ENCODE measurements at places on chromosomes 2 and 18.

GRCh38 chr2:102062802-102063201, 71.0 kb downstream of the IL1R2 start:
- DNase-seq = no peak

DNA sequence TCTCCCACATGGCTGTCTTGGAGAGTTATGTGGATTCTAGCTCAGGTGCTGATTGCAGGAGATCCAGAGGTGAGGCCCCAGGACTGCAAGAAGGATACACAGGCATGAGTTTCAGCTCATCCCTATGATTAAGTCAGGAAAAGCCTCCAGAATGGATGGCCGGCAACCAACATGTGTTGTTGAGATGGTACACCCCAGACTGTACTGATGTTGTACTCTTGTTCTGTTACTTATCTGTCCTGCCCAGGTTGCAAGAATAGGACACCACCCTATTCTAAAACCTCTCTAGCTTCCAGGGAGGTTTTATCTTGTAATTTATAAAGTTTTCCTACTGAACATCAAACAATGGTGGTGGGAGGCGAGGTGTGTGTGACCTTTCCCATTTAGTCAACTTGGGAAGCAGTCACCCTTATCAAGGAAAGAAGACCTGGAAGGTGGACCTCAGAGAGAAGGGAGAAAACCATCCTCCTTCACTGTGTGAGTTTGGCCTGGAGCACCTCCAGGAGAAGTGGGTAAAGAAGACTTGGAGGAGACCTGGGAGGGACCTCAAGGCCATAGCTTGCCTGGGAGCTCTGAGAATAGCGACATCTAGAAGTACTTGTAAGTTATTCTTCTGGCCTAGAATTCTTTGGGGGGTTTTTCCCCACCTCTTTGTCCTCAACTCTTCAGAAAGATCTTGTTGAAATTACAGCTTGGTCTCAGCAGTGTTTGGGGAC, 8.6 kb downstream of the FAM124B start:
- no peak for DNase-seq

- no peak for DNase-seq
Measured at GRCh38 chr2:119416299-119416923, 15.2 kb upstream of the TMEM37 start.

GRCh38 chr18:48896875-48897511, 53.8 kb downstream of the SMAD7 start:
- DNase-seq = peak; percentile 37

GRCh38 chr2:80030135-80030534, 274.4 kb downstream of the LRRTM1 start:
- no peak for DNase-seq

- DNase-seq = peak; percentile 91
Measured at GRCh38 chr2:218367415-218368149, 10.9 kb downstream of the CATIP start.

DNA sequence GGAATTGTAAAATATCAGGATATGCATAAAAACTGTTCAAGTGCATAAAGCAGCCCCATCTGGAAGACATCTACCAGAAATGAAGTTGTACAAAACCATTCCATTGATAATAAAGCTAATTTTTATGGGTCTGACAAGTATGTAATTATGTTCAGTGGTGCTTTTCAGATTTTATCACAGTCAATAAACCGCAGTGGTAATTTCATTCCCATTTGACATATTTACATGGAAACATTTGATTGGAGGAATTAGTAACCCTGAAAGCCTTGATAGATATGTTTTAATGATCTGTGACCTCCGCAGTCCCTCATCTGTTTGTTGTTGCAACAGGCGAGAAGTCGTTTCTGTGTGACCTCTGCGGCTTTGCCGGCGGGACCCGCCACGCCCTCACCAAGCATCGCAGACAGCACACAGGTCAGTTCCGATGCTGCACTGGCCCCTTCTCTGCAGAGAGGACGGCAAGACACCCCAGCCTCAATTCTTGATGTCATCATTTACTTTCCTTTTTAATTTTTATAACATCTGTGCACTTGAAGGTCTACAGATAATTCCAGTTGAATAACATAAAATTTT, 283.1 kb downstream of the ZNF407 start:
- no peak for DNase-seq

DNA sequence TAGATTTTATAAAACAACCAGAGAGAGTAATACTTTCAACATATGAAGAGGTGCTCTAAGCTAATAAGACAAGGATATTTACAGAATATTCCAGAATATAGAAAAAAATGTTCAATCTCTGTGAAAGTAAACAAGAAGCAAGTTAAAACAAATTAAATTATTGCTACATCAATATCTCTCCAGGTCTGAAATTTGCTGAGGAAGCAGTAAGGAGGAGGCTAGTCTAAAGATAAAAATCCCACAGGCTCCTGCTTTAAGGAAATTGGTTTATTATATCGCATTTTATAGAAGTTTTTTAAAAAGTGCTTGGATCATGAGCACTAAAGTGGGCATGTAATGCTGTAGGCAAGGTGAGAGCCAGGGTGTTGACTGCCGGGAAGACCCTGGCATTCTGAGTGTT, 39.7 kb upstream of the ASB18 start:
- no peak for DNase-seq

DNA sequence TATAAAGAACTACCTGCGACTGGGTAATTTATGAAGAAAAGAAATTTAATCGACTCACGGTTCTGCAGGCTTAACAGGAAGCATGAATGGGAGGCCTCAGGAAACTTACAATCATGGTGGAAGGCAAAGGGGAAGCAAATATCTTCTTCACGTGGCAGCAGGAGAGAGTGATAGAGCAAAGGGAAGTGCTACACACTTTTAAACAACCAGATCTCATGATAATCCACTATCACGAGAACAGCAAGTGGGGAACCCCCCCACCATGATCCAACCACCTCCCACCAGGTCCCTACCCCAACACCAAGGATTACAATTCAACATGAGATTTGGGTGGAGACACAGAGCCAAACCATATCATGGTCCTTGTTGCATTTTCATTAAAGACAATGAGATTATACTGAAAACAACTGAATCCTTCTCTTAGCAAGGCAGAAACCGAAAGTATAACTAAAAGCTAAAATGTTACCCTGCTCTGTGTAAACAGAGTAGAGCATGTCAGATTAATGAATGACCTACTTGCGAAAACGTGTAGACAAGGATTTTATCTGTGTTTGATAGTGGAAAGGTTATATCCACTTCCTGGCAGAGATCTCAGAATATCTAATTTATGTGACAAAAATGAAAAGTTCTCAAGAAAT, 60.1 kb upstream of the RBBP8 start:
- DNase-seq = no peak

DNA sequence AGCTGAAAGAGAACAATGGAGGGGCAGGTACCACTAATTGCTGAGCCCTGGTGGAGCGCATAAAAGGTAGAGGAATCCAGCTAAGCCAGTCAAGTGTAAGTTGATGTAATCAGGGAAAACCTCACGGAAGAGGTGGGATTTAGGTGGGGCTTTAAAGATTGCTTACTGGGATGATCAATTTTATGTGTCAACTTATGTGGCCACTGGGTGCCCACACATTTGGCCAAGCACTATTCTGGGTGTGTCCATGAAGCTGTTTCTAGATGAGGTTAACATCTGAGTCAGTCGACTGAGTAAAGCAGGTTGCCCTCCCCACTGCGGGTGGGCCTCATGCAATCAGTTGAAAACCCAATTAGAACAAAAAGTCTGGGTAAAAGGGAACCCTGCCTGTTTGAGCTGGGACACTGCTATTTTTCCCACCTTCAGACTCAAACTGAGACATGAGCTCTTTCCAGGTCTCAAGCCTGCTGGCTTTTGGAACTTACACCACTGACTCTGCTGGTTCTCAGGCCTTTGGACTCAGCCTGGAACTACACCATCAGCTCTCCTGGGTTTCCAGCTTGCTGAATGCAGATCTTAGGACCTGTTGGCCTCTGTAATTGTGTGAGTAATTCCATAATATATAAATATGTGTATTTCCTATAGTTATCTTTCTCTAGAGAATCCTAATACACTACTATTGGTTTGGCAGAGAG, 67.3 kb downstream of the MYO5B start:
- DNase-seq = no peak

Measured in right hindlimb (tissue), 1 donor.